ENCODE measurements at places on chromosomes 6 and 20. TPM values are rescaled to one million over a fixed set of nuclear protein-coding genes. Genes with fewer than 3 reads are reported as not detected.

LY6G6C gene
- not detected for total RNA-seq

DDO gene
- not detected for total RNA-seq

RNF144B gene
- total RNA-seq: 1.9 TPM

C6orf58 gene
- total RNA-seq: not detected

MCCD1 gene
- total RNA-seq: not detected

PCK1 gene
- total RNA-seq: not detected

LGSN gene
- not detected for total RNA-seq

SPEF1 gene
- total RNA-seq: not detected

PTCHD4 gene
- total RNA-seq: not detected

CDKN1A gene
- 47.4 TPM for total RNA-seq

HLA-DOB gene
- 11.6 TPM for total RNA-seq

PTCRA gene
- not detected for total RNA-seq

PRRT1 gene
- total RNA-seq: 1.6 TPM

SLC24A3 gene
- total RNA-seq: not detected

TRIM15 gene
- not detected for total RNA-seq

MAS1 gene
- not detected for total RNA-seq

POU3F2 gene
- not detected for total RNA-seq

BTNL2 gene
- not detected for total RNA-seq

EPPIN gene
- total RNA-seq: not detected

FAM83B gene
- not detected for total RNA-seq

RAB44 gene
- total RNA-seq: not detected

All from activated CD8-positive, alpha-beta T cell treated with anti-CD3 and anti-CD28 coated beads for 36 hours (primary cell).